ENCODE measurements at places on chromosomes 1 and 21. TPM values are rescaled to one million over a fixed set of nuclear protein-coding genes. Genes with fewer than 3 reads are reported as not detected.

Gene PWP2
- 24.6 TPM for total RNA-seq

Gene KIAA0040
- total RNA-seq = 17.0 TPM

Gene IFNLR1
- 4.6 TPM for total RNA-seq

Gene NPR1
- total RNA-seq = 0.26 TPM

Gene HOOK1
- total RNA-seq = 6.9 TPM

Gene DOP1B
- 9.6 TPM for total RNA-seq

Gene ZSWIM5
- total RNA-seq = 1.1 TPM

Gene CD244
- 0.38 TPM for total RNA-seq

Gene DCST1
- not detected for total RNA-seq

Gene LRRN2
- total RNA-seq = not detected

Gene SLC6A17
- total RNA-seq = 0.05 TPM

Gene TRAF3IP3
- 59.0 TPM for total RNA-seq

Gene ZMYND12
- total RNA-seq = 0.28 TPM

Gene AQP10
- not detected for total RNA-seq

Gene GNAT2
- total RNA-seq = 0.24 TPM

Gene TTC22
- 1.9 TPM for total RNA-seq

Gene EXTL1
- total RNA-seq = not detected

Gene LCE1E
- not detected for total RNA-seq

Gene ADORA1
- not detected for total RNA-seq

Gene PDE4DIP
- 12.5 TPM for total RNA-seq

Gene OLIG1
- total RNA-seq = not detected

Gene GUCA2A
- not detected for total RNA-seq

Gene CELSR2
- total RNA-seq = 1.4 TPM

Gene ID3
- total RNA-seq = 17.1 TPM

Gene FGGY
- total RNA-seq = 2.5 TPM

Gene FCRL1
- 0.11 TPM for total RNA-seq
